ENCODE measurements at places on chromosomes 2 and 18. TPM values are rescaled to one million over a fixed set of nuclear protein-coding genes. Genes with fewer than 3 reads are reported as not detected.

Gene TTC31
- total RNA-seq = 9.5 TPM

GRCh38 chr2:239993291-239993690 is 31.9 kb downstream of the NDUFA10 start:
- DNase-seq = no peak

- DNase-seq = no peak
These were observed 33.0 kb upstream of the GATA6 start for GRCh38 chr18:22136395-22136794.

DNA sequence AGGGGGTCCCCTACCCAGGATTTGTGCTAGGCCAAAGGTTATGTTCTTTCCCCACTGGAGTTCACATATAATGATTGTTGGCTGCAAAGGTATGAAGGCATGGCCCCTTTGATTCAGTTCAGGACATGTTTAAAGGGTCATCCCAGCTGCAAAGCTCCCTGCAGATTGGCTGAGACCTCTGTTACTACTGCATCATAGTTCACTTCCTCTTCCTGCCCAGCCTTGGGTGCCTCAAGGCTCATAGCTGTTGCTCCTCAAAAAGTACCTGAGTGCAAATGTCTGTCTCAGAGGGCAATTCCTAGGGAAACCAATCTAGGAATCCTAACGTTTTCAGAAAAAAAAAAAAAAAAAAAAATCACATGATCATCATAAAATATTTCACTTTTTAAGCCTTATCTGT is 125.1 kb downstream of the ATL2 start:
- DNase-seq = no peak

GRCh38 chr2:164910101-164910899 is 45.0 kb downstream of the SLC38A11 start:
- DNase-seq = no peak

- no peak for DNase-seq
These were observed 306.0 kb downstream of the FBXO15 start for GRCh38 chr18:73841661-73842060.

DNA sequence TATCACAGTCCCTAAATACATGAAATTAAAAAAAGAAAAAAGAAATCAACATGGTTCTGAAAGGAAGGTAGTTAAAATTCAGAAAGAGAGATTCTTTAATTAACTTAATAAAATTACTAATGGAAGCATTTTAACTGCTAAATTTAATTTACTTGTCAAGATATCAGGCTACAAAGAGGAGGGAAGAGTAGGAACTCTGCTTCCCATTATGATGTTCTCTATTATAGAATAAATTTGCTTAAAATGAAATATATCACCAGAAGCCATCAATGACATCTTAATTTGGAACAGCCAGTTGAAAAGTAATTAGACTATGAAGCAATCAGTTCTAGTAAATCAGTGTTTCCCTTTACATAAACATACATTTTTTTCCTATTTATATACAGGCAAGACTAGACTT is 611.8 kb upstream of the FANCL start:
- no peak for DNase-seq

DNA sequence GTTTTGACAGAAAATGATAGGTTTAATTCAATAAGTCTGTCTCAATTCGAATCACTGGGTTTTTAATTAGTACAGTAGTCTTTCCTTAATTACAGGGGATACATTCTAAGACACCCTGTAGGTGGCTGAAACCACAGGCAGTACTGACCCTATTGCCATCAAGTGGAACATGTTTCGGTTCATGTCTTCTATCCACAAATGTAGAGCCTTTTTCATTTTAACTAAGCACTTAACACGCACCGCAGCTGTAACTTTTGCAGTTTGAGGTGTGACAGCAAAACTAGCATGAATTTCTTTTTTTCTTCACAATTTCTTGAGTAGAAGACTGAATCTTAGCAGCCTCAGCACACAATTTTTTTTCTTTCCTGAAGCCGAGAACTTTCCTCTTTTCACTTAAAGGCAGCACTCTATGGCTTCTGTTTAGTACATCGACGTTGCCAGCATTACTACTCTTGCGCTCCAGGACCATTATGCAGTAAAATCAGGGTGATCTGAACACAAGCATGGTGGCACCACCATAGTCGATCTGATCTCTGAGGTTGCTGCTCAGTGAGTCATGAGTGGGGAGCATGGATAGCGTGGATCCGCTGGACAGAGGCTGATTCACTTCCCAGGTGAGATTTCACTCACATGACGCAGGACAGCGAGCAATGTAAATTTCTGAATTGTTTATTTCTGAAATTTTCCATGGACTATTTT is 805.1 kb downstream of the RNF144A start:
- DNase-seq = no peak
